ENCODE measurements at places on chromosomes 2 and 18.

DNA sequence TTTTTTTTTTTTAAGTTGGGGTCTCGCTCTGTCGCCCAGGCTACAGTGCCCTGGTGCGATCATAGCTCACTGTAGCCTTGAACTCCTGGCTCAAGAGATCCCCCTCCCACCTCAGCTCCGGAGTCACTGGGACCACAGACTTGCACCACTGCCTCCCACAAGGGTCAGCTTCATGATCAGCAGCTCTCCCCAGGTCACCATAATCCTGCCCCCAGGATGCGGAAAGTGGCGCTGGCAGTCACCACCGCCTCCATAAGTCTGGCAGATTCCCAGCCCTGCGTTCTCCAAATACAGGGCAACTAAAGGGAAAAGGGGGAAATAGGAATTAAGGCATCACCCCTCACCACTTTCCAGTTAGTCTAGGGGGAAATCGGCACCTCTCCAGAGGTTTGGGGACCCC lies 5.2 kb upstream of the ARID5A start:
- DNase-seq = no peak

- DNase-seq = no peak
Measured at GRCh38 chr2:226875438-226876225, 39.8 kb downstream of the RHBDD1 start.

- no peak for DNase-seq
Measured at GRCh38 chr2:191020742-191021381, 6.9 kb upstream of the STAT1 start.

GRCh38 chr18:21012308-21012707 lies 99.3 kb downstream of the ROCK1 start:
- no peak for DNase-seq

DNA sequence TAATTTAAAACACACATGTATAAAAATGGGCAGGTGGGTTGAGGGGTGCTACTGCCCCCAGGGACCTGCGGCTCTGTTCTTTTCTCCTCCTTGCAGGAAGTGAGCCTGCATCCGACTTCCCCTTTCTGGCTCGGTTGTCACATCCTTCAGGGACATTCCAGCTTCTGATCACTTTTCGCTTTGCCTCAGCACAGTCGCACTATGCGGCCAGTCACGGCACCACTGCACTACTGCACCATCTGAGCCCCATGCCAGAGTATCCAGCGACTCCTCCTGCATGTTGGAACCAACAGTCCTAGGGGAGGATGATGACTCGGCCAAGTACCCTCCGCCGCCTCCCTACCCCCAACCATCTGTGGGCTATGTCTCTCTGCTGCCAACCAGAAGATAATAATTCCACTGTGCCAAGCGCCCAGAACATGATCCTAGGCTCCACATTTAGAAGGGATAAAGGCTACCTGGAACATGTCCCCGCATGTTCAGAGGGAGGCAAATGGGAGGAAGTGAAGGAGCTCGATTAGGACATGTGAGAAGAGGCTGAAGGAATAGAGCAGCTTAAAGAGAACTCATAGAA lies 17.6 kb downstream of the CDC42EP3 start:
- no peak for DNase-seq

- no peak for DNase-seq
Measured at GRCh38 chr2:121524685-121525425, 5.8 kb upstream of the RNU4ATAC start.

DNA sequence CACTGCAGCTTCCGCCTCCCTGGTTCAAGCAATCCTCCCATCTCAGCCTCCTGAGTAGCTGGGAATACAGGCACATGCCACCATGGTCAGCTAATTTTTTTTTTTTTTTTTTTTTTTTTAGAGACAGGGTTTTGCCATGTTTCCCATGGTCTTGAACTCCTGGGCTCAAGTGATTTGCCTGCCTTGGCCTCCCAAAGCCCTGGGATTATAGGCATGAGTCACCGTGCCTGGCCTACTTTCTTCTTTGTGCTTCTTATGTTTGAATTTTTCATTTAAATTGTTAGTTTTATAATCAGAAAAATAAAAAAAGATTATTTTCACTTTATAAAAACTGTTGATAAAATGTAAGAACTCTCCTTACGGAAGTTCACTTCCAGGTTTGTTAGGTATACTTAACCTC lies 101.5 kb upstream of the LPIN2 start:
- DNase-seq = no peak

DNA sequence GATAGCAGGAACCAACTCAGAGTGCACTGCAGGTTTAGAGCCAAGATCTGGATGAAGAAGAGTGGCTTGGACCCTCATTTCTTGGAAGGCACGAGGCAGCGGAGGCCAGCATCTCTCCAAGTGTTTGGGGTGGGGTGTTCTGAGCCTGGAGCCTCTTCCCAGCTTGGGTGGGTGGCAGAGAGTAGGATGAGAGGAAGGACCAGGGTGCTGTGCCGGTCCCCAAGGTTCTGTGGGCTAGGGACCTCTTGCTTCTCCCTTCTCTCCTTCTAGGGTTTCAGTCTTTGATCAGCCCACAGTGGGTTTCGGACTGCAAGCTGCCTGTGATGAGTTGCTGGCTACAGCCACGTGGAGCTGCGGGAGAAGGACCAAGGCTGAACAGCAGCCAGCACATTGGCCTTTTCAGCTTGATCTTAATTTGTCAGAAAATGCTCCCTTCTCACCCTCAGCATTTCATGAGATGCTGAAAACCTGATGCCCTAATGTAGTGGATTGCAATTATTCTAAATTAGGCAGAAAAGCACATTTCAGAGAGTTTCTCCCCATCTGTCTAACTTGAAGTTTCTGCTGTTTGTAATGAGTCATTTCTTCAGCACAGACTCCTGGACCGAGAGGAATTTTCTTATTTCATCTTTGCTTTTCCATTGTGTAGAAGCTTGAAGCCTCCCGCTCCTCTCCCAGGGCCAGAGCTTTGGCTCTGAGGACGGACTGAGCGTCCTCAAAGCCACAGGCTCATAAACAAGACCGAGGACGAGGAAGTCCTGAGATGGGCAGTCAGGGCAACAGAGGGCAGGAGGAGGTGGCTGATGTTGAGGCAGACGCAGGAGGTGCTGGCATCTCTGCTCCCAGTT lies 99.1 kb upstream of the HDAC4 start:
- no peak for DNase-seq

GRCh38 chr18:10057401-10057893 lies 143.6 kb downstream of the VAPA start:
- no peak for DNase-seq

DNA sequence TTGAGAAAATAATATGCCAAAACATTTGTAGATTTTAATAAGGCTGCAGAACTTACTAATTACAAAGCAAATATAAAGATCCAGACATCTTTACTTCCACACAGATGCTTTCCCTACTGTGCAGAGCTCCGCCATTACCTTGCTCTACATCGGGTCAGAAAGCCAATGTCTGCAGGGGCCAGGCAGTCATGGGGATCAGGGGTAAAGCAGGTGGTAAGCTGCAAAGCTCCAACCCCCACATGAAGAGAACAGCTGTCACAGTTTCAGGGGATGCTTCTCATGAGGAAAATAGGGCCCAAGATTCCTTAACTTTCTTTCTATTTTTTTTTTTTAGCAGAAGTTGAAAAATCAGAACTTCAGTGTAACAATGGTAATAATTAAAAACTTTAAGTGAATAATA lies 102.7 kb downstream of the DCC start:
- DNase-seq = no peak

- DNase-seq = no peak
Measured at GRCh38 chr2:198017068-198017467, 212.7 kb downstream of the PLCL1 start.

- no peak for DNase-seq
Measured at GRCh38 chr2:30359644-30360167, 87.3 kb upstream of the LCLAT1 start.

DNA sequence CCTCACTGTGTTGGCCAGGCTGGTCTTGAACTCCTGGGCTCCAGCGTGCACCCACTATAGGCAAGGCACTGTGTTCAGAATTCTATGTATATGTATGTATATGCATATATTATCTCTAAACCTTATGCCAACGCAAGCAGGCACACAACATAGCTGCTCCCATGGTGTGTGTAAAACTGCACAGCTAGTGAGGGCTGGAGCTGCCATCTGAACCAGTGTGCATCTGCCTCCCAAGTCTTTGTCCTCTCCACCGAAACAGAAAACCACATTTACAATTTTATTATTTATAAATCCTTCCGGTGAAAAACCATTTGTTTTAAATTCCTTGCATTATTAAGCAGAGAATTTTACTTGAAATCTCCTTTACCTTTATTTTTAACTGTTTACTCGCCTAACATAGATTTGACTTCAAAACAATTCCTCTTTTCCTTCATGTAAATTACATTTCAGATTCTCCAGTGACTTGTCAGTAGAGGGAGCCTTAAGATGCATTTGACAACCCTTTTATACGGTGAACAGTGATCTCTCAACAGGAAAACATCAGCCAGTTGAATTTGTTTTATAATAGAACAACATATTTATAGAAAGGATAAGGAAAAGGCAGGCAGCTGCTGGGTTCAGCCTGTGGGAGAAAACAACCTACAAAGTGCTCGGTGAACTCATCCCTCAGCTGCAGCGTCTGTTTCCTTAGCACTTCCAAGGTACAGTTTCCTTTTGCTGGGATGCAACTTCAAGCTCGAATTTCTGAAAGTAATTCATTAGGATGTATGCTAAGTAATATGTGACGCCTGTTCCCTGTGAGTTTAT lies 101.2 kb downstream of the MYT1L start:
- DNase-seq = no peak

DNA sequence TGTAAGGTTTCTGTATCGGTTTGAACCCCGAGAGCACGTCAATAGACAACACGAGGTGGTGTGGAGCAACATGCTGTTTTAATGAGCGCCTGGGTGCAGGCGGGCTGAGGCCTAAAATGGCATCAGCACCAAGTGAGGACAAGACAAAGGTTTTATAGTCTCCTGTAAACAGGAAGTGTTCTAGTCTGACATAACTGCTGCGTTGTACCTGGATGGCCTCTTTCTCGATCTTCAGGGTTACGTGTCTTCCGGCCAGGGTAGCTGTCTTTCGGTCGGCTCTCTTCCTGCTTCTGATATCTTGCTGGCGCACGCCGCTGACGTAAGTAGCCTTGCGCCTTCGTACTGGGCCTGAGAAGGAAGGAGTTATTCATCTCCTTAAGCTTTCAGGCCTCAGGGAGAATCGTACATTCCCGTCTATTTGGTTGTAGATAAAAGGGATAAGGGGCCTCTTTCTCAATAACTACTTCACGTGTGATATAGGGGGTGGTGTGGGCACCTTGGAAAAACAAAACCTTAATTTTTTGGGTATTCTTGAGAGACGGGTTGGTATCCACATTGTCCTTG lies 53.5 kb downstream of the KYNU start:
- no peak for DNase-seq

GRCh38 chr2:7825591-7826312 lies 856.1 kb upstream of the ID2 start:
- no peak for DNase-seq

GRCh38 chr18:53886058-53886457 lies 338.4 kb downstream of the MBD2 start:
- no peak for DNase-seq

DNA sequence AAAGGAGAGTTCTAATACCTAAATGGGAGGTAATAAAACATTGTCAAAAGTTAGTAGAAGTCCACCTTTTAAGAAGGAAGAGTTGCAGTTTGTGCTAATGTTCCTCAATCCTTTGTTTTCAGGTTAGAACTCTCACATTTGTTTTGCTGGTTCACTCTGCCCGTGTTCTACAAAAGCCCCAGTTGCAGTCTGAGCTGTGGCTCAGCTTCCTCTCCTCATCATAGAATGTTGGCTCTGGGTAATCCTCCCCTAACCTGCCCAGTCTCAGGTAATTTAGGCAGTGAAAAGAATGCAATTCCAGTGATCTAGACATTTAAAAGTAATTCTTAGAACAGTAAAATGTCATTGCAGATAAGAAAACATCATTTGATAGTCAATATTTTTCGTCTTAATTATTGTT lies 1410.4 kb upstream of the ZEB2 start:
- DNase-seq = no peak

- DNase-seq = no peak
Measured at GRCh38 chr2:3200420-3200939, 177.1 kb downstream of the EIPR1 start.

GRCh38 chr2:130916438-130916705 lies 79.7 kb downstream of the ARHGEF4 start:
- no peak for DNase-seq

GRCh38 chr2:63866009-63866709 lies 24.5 kb downstream of the UGP2 start:
- no peak for DNase-seq

- DNase-seq = no peak
Measured at GRCh38 chr2:140502951-140503630, 1627.7 kb downstream of the LRP1B start.

- no peak for DNase-seq
Measured at GRCh38 chr2:138003411-138003810, 39.1 kb downstream of the HNMT start.

GRCh38 chr2:121036226-121036692 lies 248.7 kb downstream of the TFCP2L1 start:
- no peak for DNase-seq

- no peak for DNase-seq
Measured at GRCh38 chr2:124698979-124699565, 674.0 kb downstream of the CNTNAP5 start.

DNA sequence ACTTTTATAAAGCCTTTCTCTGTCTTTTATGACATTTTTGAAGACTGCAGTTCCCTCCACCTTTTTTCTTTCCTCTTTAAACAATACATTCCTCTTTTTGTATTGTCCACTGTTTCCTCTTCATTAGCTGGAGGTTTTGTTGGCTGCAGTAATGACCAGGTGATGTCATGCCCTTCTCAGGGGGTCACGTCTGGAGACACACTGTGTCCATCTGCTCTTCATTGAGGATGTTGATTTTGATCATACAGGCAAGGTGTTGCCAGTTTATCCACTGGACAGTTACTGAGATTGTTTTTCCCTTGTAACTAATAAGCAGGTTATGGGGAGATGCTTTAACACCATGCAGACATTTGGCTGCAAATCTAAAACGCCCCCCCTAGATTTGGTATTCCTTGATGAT lies 19.8 kb downstream of the ZNF407 start:
- no peak for DNase-seq

DNA sequence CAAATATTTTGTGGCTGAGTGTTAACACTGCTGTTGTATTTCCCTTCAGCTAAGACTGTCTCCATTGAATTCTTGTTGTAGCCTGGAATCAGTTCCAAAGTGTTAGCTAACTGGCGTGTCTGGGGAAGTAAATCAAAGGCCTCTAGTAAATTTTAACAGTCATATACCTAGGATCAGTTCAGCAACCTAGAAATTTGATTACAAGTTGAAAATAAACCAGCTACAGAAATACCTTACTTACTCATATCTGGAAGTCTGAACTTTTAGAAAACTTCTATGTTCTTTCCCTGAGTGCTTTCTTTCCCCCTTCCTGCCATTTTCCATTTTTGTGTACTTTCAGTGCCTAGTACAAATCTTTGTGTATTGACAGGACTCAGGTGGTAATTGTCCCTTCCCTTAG lies 396.7 kb upstream of the DCC start:
- no peak for DNase-seq

- DNase-seq = no peak
Measured at GRCh38 chr2:62201307-62201706, 5.4 kb downstream of the B3GNT2 start.
